Upper lobe of left lung (tissue), 6 donors: ENCODE measurements at places on chromosomes 5 and 9. TPM values are rescaled to one million over a fixed set of nuclear protein-coding genes. Genes with fewer than 3 reads are reported as not detected.

The ZNF366 gene
- total RNA-seq, result 12.4 TPM

The MPDZ gene
- total RNA-seq, result 36.7 TPM

The MEIKIN gene
- not detected for total RNA-seq

The SPINK7 gene
- not detected for total RNA-seq

The UHRF2 gene
- 110 TPM for total RNA-seq

The DIRAS2 gene
- 0.14 TPM for total RNA-seq

DNA sequence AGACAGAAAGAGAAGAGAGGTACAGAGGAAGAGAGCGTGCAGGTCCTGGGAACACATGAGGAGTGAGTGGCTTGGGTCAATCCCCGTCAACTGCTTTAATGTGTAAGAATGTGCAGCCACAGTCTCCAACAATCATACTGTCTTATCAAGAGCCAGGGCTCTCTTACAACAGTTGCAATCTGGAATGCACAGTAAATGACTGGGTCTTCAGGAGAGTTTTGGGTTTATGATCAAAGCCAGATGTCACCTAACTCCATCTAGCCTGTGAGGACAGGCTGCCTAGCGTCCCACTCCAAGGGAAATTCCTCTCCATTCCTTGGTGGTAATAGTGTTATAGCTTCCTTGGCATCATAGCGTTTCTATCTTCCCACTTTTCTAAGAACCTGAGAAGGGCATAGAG, 75.0 kb upstream of the TRIO start:
- H3K36me3 ChIP-seq, result no peaks in the 10 kb centered on the region
- H3K27ac ChIP-seq, result no peak overlapping the region
- DNase-seq, result no peak
- no peak overlapping the region for H3K4me3 ChIP-seq
- no peaks in the 10 kb centered on the region for H3K4me1 ChIP-seq

DNA sequence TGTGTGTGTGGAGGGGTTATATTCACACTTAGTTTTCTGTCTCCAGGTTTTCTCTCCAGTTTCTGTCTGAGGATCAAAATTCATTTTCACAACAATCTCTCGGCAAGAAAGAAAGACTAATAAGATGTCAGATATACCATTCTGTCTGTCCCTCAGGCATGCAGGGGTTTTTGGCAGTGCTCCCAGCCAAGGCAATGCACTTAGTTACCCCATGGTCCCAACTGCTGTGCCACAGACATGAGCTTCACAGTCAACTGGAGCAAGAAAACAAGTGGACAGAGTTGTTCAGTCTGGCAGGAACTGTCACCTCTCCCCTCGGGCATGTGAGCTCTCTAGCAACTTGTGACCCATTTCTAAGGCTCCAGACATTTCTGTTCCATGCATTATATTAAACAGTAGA, 101.7 kb upstream of the LHFPL2 start:
- no peaks in the 10 kb centered on the region for H3K4me1 ChIP-seq
- H3K4me3 ChIP-seq, result no peak overlapping the region
- no peaks in the 10 kb centered on the region for H3K27me3 ChIP-seq
- no peak overlapping the region for H3K27ac ChIP-seq
- H3K36me3 ChIP-seq, result no peaks in the 10 kb centered on the region

DNA sequence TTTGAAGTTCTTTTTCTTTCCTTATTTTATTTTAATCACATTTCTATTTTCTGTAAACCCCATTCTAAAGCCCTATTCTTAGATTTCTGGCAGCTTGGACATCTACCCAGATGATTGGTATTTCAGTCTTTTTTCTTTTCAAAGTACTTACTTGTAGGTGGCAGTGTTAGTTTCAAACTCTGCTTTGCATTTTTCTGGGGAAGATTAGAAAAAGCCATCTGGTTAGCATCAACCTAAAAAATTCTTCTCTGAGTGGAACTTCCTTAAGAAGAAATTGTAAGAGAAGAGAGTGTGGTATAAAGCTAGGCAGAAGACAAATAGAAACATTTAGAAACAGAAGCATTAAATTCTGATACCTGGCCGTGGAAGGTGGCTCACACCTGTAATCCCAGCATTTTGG, 17.2 kb upstream of the TENT2 start:
- DNase-seq, result no peak
- no peaks in the 10 kb centered on the region for H3K36me3 ChIP-seq
- H3K4me3 ChIP-seq, result no peak overlapping the region
- no peak overlapping the region for H3K27ac ChIP-seq

GRCh38 chr5:57906671-57907070, 424.1 kb upstream of the ACTBL2 start:
- no peak for DNase-seq
- H3K27ac ChIP-seq, result no peak overlapping the region
- H3K4me1 ChIP-seq, result no peaks in the 10 kb centered on the region
- no peak overlapping the region for H3K4me3 ChIP-seq
- H3K36me3 ChIP-seq, result no peaks in the 10 kb centered on the region
- H3K27me3 ChIP-seq, result no peaks in the 10 kb centered on the region

DNA sequence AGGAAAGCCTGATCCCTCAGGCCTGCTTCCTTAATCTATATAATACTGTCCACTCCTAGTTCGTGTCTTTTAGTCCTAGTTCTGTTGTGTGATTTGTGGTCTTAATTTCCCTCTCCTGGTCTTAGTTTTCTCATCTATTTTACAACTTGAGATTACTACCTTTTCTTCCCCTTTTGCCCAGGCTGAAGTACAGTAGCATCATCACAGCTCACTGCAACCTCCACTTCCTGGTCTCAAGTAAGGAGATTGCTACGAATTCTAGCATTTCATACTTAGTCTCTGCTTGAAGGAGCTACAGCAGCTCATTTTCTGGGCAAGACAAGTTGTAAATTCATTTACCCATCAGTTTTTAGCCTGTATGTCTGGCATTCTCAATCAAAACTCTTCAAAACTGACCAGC, 5.5 kb downstream of the TRIM32 start:
- no peaks in the 10 kb centered on the region for H3K27me3 ChIP-seq
- no peak overlapping the region for H3K27ac ChIP-seq
- H3K4me1 ChIP-seq, result peaks cover 33% of the 10 kb centered on the region
- H3K36me3 ChIP-seq, result no peaks in the 10 kb centered on the region
- no peak overlapping the region for H3K4me3 ChIP-seq
- DNase-seq, result no peak

DNA sequence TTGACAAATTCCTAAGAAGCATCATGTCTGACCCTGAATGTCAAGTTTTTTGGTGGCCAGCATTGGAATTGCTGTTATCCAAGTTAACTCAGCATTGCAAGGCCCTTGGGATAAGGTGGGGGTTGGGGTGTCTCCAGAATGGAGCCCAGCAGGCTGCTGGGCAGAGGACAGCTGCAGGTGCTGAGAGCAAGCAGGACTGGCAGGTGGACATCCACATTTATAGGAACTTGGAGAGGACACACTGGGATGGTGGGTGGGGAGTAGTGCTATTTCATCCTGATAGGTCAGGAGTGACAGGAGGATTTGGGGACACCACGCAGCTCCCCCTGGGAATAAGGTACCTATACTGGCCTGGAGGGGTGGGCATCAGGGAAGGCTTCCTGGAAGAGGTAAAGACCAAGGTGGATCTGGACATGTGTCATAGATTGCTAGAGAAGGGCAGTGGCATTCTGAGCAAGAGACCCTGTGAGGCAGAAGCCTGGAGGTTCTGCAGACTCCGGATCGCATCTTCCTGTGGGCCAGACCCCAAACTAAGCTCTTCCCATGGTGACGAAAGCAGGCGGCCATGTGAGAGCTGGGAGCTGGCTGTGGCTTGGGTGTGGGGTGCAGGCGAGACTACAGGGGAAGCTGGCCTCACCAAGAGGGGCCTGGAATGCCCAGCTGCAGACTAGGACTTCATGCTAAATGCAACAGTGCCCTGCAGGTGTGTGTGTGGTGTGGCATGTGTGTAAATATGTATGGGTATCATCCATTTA, 148.1 kb downstream of the RGS3 start:
- no peaks in the 10 kb centered on the region for H3K36me3 ChIP-seq
- H3K4me1 ChIP-seq, result peaks cover 28% of the 10 kb centered on the region
- no peak overlapping the region for H3K27ac ChIP-seq
- no peak for DNase-seq
- no peak overlapping the region for H3K4me3 ChIP-seq
- no peaks in the 10 kb centered on the region for H3K27me3 ChIP-seq

- H3K4me1 ChIP-seq, result peaks cover 21% of the 10 kb centered on the region
- peak; percentile 78 for DNase-seq
- peak overlapping the region; percentile 61 for H3K27ac ChIP-seq
- no peaks in the 10 kb centered on the region for H3K27me3 ChIP-seq
- H3K4me3 ChIP-seq, result no peak overlapping the region
These were observed 4.3 kb upstream of the TIFAB start for GRCh38 chr5:135456238-135457099.

DNA sequence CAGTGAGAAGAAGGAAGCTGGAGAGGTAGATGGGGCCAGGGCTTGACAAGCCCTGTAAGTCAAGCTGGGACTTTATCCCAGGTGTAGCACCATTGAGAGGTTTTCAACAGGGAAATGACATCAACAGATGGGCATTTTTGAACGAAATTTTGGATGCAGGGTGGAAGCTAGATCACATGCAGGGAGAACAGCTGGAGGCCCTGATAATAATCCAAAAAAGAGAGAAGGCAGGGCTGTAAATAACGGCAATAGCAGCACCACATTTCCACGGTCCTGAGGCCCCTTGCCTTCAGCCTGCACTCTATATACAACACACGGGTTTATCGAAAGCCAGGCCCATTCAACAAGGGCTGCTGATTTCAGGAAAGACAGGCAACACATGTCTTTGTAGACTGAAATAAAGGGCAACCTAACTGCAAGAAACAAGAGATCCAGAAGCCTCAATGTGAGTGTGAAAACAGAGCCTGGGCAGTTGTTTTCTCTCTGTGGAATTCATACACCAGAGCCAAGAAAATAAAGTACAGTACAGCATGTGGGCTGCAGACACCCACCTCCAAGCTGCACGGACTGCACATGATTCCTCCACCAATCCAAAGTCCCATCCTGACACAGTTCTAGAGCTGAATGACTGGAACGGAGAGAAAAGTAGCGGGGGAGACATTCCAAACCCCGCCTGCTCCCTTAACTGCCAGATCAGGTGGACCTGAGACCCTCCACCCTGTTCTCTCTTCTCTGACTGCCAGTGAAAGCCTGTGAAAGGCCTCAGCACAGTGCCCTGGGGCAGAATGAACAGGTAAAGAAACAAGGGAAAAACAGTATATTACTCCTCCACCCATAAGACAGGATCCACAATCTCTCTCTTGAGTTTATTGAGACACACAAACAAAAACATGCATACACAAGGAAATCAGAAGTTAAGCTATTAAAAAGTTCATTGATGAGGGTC, 36.3 kb downstream of the KLHL3 start:
- no peaks in the 10 kb centered on the region for H3K27me3 ChIP-seq
- H3K4me3 ChIP-seq, result no peak overlapping the region
- no peak overlapping the region for H3K27ac ChIP-seq
- no peaks in the 10 kb centered on the region for H3K36me3 ChIP-seq
- no peak for DNase-seq

DNA sequence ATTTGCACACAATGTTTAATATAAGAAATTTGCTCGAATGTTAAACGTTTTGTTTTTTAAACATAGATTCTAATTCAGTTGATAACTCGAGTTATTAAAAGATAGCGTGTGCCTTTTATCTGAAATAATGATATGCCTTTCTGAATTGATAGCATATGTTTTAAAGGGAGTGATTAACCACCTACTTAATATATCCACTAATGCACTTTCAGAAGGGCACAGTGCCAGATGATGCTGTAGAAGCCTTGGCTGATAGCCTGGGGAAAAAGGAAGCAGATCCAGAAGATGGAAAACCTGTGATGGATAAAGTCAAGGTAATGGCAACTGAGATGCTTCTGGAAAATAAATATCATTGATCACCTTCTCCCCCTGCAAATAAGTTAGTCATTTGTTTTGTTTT, 53.9 kb downstream of the ERAP1 start:
- no peaks in the 10 kb centered on the region for H3K4me1 ChIP-seq
- H3K4me3 ChIP-seq, result no peak overlapping the region
- no peak for DNase-seq
- H3K36me3 ChIP-seq, result peaks cover 37% of the 10 kb centered on the region
- H3K27me3 ChIP-seq, result no peaks in the 10 kb centered on the region
- no peak overlapping the region for H3K27ac ChIP-seq

DNA sequence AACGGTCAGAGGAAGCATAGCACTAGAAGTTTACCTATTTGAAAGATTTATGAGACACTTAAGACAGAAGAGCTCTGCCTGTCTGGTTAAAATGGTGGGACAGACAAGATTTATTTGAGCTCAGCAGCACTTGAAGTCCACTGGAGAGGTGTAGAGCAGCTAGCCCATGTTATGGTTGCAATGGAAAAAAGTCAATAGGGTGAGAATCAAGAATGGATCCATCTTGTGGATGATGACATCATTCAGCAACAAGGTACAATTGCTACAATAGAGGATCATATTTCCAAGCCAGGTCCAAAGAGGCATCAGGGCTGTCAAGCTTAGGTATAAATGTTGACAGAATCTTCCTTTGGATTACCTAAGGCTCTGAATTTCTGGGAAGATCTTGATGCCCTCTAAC, 21.1 kb upstream of the ZNF131 start:
- no peak overlapping the region for H3K4me3 ChIP-seq
- no peak for DNase-seq
- no peaks in the 10 kb centered on the region for H3K36me3 ChIP-seq
- H3K27ac ChIP-seq, result no peak overlapping the region
- H3K4me1 ChIP-seq, result no peaks in the 10 kb centered on the region

DNA sequence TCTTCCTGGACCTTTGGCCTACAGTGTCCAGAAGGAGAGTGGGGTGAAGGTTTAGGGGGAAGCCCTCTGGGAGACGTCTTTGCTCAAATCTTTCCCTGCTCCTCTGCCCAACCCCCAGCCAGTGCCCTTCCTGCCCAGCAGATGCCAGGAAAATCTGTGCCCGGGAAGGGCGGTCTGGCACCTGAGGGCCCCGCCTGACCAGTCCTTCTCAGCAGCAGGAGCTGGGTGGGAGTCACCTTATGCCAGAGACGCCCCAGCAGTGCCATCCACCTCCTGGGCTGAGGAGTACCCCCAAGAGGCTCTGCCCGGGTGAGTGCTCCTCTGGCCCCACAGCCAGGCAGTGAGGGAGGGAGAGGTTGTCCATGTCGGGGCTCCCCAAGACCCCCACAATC, 14.9 kb upstream of the CERCAM start:
- DNase-seq, result no peak
- no peaks in the 10 kb centered on the region for H3K27me3 ChIP-seq
- no peak overlapping the region for H3K27ac ChIP-seq
- H3K4me1 ChIP-seq, result no peaks in the 10 kb centered on the region
- no peaks in the 10 kb centered on the region for H3K36me3 ChIP-seq
- H3K4me3 ChIP-seq, result no peak overlapping the region
